ENCODE measurements at places on chromosomes 7 and 10.

DNA sequence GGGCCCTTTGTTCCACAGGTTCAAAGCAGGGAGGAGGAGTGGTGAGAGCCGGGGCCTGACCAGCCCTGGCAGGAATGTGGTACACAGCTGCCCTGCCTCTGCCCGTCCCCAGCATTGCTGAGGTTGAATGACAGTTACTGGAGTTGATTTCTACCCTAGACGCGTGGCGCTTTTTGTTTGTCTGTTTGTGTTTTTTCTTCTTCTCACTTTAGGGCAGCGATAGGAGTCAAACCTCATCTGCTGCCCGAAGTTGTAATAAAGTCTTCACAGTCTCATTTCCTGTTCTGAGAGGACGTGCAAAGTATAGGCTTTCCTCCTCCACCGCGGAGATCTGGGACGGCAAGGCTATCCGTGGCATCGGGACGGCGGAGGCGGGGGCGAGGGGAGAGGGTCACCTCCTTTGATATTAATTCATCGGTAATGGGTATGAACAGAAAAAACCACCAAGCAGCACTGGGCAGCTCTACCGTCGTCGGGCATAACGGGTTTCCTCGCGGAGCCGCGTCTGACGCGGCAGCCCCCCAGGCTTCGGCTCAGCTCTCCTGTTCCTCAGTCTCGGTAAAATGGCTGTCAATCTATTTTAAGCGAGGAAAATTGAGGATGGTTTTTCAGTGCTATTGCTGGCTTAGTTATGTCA is 160.8 kb downstream of the LRMDA start:
- DNase-seq = no peak
- no peak overlapping the region for H3K27ac ChIP-seq
- H3K36me3 ChIP-seq = no peaks in the 10 kb centered on the region
- no peaks in the 10 kb centered on the region for H3K4me1 ChIP-seq
- no peaks in the 10 kb centered on the region for H3K27me3 ChIP-seq

DNA sequence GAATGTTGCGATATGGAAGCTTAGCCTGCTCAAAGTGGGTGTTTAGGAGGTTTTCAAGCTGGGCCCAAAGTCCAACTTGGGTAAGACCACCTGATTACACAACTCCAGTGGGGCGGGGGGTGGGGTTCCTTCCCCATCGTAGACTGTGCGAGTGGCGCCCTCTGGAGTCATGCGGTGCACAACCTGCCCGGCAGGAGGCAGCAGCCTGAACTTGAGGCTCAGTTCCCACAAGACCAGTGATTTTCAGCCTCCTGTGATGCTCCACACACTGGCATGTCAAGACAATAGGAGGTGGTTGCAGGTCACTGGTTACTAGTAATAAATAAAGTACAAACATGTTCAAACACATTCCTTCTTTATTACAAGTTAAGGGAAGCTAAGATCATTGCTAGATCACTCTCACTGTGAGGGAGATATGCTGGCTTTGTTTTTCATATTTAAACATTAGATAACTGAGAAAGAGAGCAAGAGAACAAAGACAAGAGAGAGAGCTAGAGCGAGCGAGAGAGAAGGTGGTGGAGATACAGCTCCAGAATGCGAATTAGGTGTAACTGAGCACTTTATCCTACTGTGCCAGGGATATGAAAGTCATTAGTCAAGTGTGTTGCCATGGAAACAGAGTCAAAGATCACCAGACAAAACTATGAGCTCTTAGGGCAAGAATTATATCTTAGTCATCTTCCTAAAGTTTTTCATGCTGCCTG is 97.4 kb upstream of the BMPER start:
- no peaks in the 10 kb centered on the region for H3K4me1 ChIP-seq
- no peak overlapping the region for H3K4me3 ChIP-seq
- H3K27me3 ChIP-seq = no peaks in the 10 kb centered on the region

DNA sequence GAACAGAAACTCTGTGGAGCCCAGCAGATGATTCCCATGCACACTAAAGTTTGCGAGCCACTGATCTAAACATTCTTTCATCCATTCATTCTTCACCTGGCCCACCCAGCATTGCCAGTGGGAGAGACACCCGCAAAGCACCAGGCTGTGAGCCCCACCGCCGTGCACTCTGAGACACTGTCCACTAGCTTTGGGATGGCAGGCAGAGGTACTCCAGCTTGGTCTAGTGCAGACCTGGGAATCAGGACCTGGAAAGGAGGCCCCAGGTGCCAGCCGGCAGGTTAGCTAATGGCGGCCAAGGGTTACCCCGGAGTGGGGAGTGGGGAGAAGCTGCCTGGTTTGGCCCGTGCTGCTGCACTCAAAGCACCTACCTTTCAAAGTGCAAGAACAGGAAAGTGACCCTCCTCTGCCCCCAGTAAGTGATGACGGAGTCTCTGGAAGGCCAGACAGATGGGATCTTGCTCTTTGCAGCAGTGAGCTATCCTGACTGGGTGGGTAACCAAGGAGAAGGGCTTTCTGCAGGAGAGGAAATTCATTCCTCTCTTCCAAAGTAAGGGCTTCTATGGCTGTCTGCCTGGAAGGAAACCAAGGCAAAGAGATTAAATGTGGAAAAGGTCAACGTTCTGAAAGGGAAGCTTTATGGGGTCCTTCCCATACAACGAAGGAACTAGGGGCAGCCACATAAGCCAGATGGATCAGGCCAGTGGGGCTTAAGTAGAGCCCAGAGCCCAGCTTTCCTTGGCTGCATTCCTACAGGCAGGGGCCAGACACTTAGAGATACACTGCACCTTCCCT is 74.2 kb upstream of the LRRC4 start:
- no peak overlapping the region for H3K27ac ChIP-seq
- no peak overlapping the region for H3K4me3 ChIP-seq
- H3K36me3 ChIP-seq = no peaks in the 10 kb centered on the region
- DNase-seq = no peak
- peaks cover 3% of the 10 kb centered on the region for H3K4me1 ChIP-seq
- H3K27me3 ChIP-seq = no peaks in the 10 kb centered on the region

- no peak for DNase-seq
- H3K4me1 ChIP-seq = no peaks in the 10 kb centered on the region
- H3K27ac ChIP-seq = no peak overlapping the region
- no peaks in the 10 kb centered on the region for H3K36me3 ChIP-seq
These were observed 746.9 kb downstream of the TYW1 start for GRCh38 chr7:67743501-67743900.
